ENCODE measurements at places on chromosomes 1 and 21.
A peak's percentile ranks its signal among the peaks of the same experiment; 100 is the strongest.

GRCh38 chr1:36807262-36807661, 227.1 kb downstream of the GRIK3 start:
- no peak for DNase-seq

- no peak for DNase-seq
These were observed 213.7 kb upstream of the HOOK1 start for GRCh38 chr1:59601041-59601441.

GRCh38 chr1:30898031-30898815, 10.3 kb downstream of the SDC3 start:
- no peak for DNase-seq

DNA sequence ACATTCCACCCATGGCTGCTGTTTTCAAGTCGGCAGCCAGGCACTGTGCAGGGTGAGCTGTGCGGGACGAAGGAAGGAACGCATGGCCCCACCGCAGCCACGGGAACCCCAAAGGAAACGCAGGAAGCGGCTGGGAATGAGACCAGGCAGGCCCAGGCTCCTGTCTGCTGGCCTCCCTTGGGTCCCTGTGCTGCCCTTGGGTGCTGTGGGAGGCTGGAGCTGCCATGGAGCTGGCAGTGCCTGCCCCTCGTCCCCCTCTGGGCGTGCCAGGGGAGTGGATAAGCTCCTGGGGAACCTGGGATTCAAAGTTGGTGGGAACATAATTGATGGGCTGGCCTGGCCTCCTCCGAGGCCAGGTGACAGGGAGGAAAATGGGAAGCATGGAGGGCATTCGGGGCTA, 5.3 kb upstream of the KRTAP10-4 start:
- no peak for DNase-seq

- DNase-seq: no peak
These were observed 36.9 kb downstream of the RPS6KC1 start for GRCh38 chr1:213087911-213088310.

- no peak for DNase-seq
These were observed 50.7 kb downstream of the PRDM16 start for GRCh38 chr1:3119725-3120124.

- no peak for DNase-seq
These were observed 98.4 kb downstream of the FNBP1L start for GRCh38 chr1:93546162-93546863.

- peak; percentile 75 for DNase-seq
These were observed 49.2 kb upstream of the C1orf198 start for GRCh38 chr1:230917284-230918135.

DNA sequence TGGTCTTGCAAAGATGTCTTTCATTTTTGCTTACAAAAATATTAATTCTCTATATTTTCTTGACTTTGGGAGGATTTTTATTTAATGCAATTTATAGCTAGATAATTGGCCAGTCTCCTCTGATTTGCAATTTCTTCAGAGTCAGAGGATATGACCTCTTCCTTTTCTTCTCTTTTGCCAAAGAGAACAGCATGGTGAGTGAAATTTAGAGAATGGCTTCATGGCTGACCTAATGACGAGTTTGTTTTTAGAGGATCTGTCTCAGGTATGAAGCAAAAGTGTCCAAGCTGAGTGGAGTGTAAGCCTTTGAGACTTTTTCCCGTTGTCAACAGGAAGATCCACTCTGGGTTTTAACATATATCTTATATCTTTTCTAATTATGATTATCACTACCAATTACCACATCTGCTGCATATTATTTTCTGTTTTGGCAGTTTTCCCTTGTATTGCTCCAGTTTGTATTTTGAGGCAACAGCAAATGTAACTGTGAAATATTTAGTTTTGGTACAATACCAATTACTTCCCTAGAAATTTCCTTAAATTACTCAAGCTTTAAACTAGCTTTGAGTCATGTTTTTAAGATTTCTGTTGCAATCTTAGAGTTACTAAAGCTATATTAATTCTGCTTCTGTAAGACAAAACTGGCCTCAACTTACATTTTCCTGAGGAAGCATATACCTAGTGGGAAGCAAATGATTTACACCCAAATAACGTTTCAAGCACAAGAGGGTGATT, 332.8 kb upstream of the ZRANB2 start:
- DNase-seq: no peak

- no peak for DNase-seq
These were observed 211.8 kb downstream of the TOMM20 start for GRCh38 chr1:234916840-234917239.

DNA sequence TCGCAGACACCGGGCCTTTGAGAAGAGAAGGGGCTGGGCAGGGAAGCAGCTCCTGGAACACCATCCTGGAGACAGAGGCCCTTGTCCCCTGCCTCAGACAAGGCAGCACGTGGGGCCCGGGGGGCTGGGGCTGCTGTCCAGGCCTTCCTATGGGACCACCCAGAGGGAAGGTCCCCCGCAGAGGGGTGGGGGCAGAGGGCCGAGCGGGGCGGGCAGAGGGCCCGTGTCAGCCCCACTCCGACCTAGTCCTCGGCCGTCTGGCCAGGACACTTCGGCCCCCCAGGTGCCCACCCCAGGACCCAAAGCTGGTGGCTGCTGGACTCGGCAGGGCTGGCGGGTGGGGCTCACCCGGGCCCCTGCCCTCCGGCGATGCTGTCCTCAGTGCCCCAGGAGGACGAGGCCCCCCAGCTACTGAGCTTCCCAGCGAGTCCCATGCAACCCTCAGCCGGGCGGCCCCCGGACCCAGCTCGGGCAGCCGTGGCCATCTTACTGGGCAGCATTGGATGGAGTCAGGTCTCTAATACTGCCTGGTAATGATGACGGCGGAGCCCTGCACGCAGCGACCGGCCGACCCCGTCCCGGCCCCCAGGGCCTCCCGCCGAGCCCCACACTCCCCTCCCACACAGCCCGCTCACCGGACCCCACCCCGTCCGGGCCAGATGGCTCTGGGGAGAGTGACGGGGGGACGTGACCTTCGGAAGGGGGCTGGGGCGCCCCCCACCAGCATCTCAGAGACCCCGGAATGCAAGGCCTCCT, 6.9 kb upstream of the TTLL10 start:
- no peak for DNase-seq

DNA sequence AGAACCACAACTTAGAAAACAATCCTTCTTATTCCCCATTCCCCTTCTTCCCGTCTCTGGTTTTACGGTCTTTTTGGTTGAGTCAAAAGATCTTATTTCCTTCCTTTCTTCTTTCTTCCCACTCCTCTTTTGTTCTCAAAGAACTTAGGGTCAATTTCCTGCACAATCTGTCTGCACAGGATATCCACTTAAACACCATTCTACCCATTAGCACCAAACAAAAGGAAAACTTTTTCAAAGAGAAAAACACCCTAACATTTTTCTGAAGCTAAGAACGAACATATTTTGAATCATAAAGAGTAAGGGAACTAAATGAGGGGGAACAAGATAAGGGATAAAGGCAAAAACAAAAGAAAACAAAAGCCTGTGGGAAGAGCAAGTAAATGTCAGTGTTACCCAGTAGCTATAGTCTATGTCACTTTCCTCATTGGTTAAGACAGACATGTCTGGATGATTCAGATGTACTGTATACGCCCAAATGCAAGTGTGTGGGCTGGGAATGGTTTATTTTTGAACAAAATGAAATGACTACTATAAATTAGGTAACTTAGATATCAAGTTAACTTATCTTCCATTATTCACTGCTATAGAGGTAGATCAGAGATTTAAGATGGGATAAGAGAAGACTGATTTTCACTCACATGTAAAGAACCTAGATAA, 59.9 kb downstream of the TOR3A start:
- DNase-seq: peak; percentile 30

- no peak for DNase-seq
These were observed 13.9 kb upstream of the CTSE start for GRCh38 chr1:206037581-206037980.

GRCh38 chr1:209797978-209798639, 7.8 kb downstream of the IRF6 start:
- no peak for DNase-seq

GRCh38 chr1:38000529-38001455, 4.5 kb downstream of the FHL3 start:
- DNase-seq: no peak

DNA sequence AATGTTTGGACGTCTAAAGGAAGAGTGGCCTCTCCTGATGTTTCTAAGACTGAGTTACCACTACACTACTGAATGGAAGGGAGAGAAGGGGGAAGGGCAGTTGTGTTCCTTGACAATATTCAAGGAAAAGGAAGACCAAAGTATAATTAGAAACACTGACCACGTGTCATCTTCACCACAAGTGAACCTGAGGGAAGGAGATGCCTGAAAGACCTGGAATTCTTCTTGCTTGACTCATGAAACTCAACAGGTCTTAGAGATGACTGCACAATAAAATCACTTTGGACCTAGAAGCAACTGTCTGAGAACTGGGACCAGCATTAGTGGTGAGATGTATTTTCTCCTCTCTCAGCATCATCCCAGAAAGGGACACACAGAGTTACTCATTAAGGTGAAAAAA, 56.7 kb downstream of the PTPN14 start:
- DNase-seq: no peak

DNA sequence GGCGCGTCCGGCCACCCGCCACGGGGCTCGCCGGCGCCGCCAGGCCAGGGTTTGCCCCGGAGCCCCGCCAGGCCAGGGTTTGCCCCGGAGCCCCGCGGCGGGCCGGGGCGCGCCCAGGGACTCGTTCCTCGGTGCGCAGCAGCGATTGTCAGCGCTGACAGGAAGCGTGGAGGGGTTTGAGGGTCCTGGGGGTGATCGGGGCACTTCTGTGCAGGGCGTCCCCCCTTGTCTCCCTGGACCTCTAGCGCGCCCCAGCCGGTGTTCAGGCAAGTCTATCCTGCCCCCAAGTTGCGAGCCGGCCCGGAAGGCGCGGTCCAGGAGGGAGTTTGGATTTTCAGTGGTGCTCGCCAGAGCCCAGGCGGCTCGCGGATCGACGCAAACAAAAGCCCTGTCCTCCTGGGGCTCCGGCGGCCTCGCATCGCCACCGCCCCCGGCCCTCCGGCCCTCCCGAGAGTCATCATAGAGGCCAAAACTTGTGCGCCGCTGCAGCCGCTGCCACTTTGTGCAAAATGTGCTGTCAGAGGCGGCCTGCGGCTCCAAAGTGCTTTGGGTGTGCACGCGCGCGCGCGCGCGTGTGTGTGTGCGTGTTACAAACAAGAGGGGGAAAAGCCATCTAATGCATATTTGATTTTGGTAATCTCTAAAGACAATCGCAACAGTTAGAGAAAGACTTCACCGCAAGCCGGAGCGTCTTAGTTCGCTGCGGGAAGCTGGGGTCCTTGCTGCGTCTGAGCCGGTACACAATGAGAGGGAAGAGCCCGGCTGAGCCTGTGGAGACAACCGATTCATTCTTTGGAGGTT, 1.0 kb downstream of the ROR1 start:
- peak; percentile 5 for DNase-seq

DNA sequence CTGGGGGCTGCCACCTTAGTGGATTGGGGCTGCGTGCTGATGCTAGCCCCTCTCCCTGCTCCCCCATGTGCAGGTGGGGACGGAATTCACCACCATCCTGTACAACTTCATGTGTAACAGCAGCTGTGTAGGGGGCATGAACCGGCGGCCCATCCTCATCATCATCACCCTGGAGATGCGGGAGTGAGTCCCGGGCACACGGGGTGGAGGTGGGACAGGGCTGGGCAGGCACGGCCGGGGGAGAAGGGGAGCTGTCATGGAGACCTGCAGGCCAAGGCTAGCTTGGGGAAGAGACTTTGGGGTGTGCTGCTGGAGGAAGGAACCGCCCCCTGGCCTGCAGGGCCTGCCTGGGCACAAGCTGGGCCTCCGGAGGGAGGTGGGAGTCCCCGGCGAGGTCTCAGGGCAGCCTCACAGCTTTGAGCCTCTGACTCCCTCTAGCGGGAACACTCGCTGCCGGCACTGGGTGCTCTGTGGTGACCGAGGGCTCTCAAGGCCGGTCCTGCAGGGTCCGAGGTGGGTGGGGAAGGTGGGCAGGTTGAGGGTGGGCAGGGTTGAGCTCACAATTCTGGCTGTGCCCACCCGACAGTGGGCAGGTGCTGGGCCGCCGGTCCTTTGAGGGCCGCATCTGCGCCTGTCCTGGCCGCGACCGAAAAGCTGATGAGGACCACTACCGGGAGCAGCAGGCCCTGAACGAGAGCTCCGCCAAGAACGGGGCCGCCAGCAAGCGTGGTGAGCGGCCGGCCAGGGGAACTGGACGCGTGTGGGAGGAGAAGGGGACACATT, 25.0 kb upstream of the CCDC27 start:
- DNase-seq: peak; percentile 19

GRCh38 chr1:226589008-226589733, 40.6 kb downstream of the STUM start:
- DNase-seq: no peak

DNA sequence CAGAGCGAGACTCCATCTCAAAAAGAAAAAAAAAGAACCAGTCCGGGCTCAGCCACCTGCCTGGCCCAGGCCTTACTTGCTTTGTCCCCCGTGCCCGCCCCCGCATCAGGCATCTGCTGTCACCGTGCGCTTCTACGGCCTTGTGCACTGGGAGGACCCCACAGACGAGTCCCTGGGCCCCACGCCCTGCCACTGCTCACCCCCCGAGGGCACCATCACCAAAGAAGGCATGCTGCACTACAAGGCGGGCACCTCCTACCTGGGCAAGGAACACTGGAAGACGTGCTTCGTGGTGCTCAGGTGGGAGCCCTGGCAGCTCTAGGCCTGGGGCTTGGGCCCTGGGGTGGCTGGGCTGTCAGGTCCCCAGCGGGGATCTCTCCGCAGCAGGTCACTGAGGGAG, 5.6 kb upstream of the SLC25A34 start:
- no peak for DNase-seq

- peak; percentile 66 for DNase-seq
These were observed 14.1 kb downstream of the ENTREP3 start for GRCh38 chr1:155241069-155241679.

GRCh38 chr1:156704930-156705320, 458 bp downstream of the CRABP2 start:
- peak; percentile 64 for DNase-seq

DNA sequence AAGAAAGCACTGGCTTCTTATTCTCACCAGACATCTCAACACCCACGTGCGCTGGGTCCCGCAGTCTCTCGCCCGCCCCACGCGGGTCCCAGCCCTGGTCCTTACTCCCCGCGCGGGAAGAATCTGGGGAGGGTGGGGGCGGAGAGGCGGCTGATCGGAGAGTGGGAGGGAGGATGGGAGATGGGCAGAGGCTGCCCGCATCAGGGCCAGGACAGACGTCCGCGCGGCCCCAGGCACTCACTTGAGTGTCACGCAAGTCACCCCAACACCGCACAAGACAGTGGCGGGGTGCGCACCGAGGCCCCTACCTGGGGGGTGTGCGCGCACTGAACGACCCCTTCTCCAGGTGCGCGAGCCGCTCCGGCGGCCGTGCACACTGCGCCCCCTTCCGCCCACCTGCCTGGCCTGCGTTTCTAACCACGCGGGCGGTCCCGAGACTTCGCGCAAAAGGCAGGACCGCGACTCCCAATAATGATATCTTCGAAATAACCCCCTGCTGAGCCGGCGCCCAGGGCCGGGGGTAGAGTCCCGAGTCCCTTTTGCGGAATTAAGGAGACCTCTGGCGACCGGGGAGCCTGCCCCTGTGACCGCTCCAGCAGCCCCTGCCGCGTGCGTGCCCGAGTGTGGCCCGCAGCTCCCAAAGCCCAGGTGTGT, 6.0 kb upstream of the SIM2 start:
- no peak for DNase-seq

- no peak for DNase-seq
These were observed 8.7 kb upstream of the CD34 start for GRCh38 chr1:207919523-207920170.

GRCh38 chr21:45541221-45542039, 810 bp downstream of the SLC19A1 start:
- peak; percentile 85 for DNase-seq

Measured in activated naive CD8-positive, alpha-beta T cell treated with anti-CD3 and anti-CD28 coated beads, Interleukin-2, amount 50 U/mL, for 24 hours (primary cell).